ENCODE measurements at places on chromosomes 4 and X.
A peak's percentile ranks its signal among the peaks of the same experiment; 100 is the strongest.

GRCh38 chr4:89166971-89167475, 55.7 kb downstream of the TIGD2 start:
- no peak for DNase-seq

- no peak for DNase-seq
Observed at GRCh38 chrX:34381241-34381640, 249.1 kb upstream of the FAM47A start.

- DNase-seq = no peak
Observed at GRCh38 chrX:42748067-42748850, 29.7 kb downstream of the PPP1R2C start.

DNA sequence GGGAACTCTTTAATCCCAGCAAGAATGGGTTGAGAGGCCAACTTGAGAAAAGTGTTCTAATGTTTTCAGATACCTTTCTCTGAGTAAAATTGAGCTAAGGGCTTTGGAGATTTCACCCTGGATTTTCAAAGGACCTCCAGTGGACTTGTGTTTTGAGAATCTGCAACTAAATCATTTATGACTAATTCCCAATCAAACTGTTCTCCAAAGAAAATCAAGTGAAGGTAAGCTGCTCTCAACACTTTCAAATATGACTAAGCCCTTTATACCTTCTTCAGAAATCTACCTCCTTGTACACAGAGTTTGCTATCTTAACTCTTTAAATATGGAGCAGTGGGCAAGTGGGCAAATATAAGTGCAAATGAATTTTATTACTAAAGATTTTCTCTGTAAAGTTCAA, 392.9 kb downstream of the PDGFC start:
- no peak for DNase-seq

- DNase-seq = no peak
Observed at GRCh38 chr4:131488772-131489171, 1660.3 kb upstream of the PCDH10 start.

GRCh38 chr4:6914448-6914847, 4.8 kb downstream of the TBC1D14 start:
- DNase-seq = no peak

DNA sequence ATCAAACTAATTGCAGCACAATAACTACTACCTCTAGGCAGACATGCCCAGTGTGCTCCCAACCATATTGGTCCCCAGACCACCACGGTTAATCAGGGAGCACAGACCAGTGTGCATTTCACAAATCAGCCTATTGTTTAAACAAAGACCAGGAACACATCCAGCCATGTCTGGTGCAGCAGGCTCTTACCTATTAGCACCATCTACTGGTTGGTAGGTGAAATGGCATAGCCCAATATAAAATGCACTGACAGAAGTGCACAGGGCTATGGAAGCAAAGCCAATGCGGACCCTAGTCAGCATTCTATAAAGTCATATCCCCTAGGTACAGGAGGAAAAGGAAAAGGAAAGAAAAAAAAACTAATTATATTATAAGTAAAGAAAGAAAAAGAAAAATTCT, 15.5 kb upstream of the CYLC1 start:
- DNase-seq = peak; percentile 29

- no peak for DNase-seq
Observed at GRCh38 chr4:118281611-118282442, 71.0 kb downstream of the PRSS12 start.

DNA sequence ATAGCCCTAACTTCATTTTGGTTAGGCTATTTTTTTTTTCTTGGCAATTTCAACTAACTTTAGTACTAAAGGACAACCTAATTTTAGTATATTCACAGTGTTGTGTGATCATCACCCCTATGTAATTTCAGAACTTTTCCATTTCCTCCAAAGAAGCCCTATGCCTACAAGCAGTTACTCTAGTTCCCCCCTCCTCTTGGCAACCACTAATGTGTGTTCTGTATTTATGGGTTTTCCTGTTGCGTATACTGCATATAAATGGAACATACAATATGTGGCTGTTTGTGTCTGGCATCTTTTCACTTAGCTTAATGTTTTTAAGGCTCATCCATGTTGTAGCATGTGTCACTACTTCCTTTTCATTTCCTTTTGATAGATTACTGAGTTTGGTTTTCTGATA, 57.6 kb downstream of the N4BP2 start:
- no peak for DNase-seq

- no peak for DNase-seq
Observed at GRCh38 chr4:107593230-107593629, 126.8 kb downstream of the PAPSS1 start.

GRCh38 chrX:6718766-6719165, 183.8 kb upstream of the VCX3A start:
- DNase-seq = no peak

Measured in NCI-H1694 (cell line).